Suprapubic skin (tissue), 4 donors: ENCODE measurements at places on chromosomes 3 and 15. TPM values are rescaled to one million over a fixed set of nuclear protein-coding genes. Genes with fewer than 3 reads are reported as not detected.

CAMKV gene
- total RNA-seq = not detected

MEF2A gene
- 74.8 TPM for total RNA-seq

TMEM212 gene
- total RNA-seq = not detected

RTP4 gene
- total RNA-seq = 1.3 TPM

BFSP2 gene
- total RNA-seq = 2.3 TPM

EOGT gene
- total RNA-seq = 15.3 TPM

TRIM71 gene
- not detected for total RNA-seq

PCLAF gene
- 2.7 TPM for total RNA-seq

ACAD11 gene
- 112 TPM for total RNA-seq

ARIH1 gene
- 73.8 TPM for total RNA-seq
